ENCODE measurements at places on chromosomes 2 and 18.

- peak; percentile 100 for DNase-seq
These were observed at the start of gene CNDP2 for GRCh38 chr18:74495581-74496507. CNDP2 (plus strand) TSS chr18:74496363; CDS start chr18:74499974, 3,611 bp downstream.

DNA sequence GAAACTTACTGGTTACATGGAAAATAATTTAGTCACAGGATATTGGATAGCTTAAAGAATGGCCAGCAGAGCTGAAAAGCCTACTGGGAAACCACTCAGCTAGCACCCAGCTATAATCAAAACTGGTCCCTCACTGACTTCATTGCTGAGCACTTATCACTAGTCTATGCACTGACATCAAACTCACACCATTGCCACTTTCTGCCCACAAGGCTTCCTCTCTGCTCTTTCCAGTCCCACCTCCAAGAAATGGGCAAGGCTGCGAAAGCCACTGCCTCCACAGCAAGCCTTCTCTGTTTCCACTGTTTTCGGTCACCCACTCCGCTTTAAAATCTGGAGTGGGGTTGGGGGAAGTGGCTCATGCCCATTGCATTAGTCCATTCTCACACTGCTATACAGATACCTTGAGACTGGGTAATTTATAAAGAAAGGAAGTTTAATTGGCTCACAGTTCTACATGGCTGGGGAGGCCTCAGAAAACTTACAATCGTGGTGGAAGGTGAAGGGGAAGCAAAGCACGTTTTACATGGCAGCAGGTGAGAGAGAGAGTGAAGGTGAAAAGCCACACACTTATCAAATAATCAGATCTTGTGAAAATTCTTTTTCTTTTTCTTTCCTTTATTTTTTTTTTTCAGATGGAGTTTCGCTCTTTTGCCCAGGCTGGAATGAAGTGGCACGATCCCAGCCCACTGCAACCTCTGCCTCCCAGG, 77.0 kb upstream of the CERS6 start:
- DNase-seq = peak; percentile 2

GRCh38 chr18:9984080-9984479, 70.3 kb downstream of the VAPA start:
- DNase-seq = no peak

- no peak for DNase-seq
These were observed 2.3 kb upstream of the PLCD4 start for GRCh38 chr2:218605432-218605831.

DNA sequence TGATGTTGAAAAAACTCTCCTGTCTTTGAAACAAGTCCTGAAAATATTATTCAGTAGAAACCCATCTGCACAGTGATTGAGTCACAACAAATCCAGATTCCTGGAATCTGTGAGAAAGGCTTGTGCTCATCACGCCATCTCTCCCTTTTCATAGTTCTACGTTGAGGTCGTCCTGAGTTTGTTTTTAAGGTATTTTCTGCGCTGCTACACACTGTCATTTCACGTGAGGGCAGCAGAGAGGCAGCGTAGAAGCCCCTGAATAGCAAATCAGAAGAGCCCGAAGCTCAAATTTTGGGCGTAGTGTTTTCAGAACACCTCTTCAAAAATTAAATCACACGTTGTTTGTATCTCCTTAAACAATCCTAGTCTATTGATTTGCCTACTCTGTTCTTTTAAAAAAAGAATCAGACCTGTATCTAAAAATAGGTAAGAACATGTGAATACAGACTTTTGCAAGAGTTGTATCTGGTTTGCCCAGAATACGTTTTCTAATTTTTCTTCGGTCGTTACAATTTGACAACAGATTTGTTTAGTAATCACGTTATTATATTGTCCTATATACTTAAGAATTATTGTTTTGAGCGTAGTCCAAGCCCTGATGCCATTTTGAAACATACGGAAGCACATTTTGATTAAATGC, 61.6 kb upstream of the SLC38A11 start:
- DNase-seq = no peak

DNA sequence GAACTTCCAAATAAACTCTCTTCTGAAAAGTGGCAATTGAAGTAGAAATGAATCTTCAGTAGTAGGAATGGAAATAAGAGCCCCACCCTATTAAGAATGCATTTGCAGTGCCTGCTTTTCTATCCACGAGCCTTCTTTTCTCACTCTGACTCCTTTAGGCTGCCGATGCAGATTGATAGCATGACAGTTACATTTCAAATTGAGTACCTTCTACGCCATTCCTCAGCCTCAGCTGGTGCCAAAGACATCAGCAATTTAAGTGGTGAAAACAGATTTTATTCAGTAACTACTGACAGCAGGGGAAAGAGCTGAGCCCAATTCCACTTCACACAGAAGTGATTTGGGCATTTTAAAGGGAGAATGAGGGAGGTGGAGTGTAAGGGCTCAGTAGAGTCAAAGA, 85.5 kb downstream of the PTH2R start:
- DNase-seq = no peak

DNA sequence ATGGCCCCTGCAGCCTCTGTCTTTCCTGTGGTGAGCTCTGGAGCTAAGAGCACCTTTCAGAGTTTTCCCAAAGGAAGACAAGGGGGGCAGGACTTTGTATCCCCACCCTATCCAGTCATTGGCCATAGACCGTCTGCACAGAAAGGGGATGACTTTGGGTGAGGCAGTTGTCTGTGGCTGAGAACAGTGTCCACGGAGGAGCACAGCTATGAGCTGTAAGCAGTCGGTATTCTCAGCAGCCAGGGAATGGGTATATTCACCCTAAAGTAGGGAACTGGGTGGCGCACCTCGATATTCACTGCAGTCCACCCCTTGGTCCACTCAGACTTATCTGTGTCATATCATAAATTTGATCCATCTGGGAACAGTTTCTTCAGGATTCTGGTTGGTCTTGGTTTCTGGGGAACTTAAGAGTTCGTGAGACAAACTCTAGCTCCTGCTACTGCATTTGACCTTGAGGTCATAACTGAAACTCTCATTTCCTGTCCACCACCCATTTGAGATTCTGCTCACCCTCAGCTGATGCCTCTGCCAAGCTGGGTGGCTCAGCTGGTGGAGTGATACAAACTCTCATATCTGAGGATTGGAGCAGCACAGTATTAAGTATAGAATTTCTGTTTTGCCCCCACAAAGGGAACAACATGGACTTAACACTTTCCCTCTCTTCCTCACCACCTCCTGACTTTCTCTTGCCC, 45.2 kb upstream of the SCG2 start:
- DNase-seq = no peak

DNA sequence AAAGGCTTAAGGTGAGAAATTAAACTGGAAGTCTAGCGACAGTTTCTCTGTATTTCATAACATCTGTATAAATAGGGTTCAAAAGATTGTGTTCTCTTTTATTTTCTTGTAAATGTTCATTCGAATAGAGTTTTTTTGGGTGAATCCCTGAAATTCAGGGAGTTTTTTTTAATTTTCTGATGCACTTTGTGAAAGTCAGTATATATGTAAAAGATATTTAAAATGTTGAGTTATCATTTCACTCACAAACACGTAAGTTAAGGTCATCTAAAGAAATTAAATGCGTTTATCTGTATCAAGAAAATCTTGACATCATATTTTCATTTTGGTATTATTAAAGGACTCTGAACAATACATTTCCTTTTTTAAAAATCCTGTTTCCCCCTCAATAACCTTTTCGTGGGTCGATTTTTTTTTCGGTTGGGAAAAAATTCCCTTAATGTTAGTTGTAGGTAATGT, 3.4 kb downstream of the SP9 start:
- DNase-seq = no peak

DNA sequence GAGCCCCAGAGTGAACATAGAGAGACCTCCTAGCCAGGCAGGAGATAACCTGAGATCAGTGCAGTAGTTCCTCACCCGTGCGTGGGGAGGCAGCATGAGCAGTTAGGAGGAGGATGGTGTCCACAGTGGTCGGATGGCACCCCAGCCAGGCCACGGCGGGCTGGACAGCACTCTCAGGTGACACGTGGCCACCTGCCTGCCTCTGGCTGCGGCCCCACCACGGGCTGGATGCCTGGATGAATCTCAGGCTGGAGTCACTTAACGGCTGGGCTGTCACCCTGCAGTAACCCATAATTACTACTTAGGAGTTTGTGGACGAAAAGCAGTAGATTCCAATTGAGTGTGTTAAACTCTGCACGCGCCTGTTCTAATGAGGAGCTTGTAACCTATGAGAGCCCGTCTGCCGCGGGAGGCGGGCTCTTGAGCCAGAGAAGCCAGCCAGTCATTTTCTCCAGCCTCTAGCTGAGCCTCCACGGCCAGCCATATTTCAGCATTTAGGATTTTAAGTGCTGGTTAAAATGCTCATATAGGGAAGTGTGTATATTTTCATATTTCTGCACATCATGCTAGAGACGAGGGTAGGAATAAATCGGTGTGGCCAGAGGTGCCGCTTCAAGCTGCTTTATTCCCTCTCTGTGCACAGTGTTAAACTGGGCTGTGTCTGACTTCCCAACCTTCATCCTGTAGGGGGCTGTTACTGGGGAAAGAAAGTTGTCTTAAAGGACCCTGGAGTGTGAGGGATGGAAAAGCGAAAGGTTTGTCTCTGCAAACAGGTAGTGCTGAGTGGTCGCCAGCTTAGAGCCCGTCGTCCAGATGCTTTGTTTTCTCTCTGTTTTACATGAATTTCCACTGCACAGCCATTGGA, 144.0 kb downstream of the GLI2 start:
- no peak for DNase-seq

DNA sequence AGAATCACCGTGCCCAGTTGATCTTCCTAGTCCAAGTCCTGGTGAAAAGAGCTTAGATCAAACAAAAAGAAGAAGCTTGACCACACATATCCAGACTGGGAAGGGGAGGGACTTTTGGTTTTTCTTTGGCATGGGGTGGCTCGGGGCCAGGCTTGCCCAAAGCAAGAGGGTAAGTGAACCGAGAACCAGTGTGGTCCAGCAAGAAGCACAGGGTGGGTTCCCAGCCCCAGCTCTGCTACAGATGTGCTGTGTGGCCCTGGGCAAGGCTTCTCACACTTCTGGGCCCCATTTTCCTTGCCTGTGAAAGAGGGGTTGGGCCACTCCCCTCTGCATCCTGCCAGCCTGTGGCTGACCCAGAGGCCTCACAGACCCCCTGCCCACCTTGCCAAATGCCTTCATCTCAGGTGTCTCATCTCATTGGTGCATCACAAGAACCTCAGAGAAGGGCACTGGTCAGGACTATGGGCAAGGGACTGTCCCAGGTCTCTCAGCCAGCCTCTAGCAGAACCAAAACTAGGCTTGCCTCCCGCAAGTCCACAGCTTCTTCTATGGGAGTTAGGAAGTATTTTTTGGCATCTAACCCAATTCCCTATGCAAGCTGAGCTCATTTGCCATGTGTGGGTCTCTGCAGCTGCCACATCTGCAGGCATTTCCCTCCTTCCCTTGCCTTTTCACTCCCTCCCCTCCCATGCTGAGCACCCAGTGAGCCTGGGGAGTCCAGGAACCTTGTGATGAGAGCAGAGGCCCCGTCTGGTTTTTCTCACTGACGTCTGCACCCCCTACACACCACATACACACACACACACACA, 6.9 kb downstream of the ATP6V1B1 start:
- no peak for DNase-seq

DNA sequence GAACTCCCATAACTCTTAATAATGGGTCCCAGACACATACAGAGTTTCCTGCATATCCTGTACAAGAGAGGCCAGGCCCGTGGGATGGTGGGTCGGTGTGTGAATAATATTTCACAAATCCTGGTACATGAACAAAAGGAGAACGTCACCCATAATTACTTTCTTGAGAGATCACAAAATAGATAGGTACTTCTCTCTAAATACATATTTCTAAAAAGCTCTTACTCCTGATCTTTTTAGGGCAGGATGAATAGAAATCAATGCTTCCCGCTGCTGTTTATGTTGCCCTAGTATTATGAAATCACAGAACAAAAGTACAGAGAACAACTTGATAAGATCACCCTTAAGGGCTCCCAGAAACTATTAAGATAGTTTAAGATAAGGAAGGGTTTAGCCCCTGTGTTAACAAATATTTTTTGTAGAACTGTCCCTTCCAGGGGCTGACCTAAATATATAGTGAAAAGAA, 5.4 kb downstream of the IRS1 start:
- DNase-seq = no peak

GRCh38 chr18:48038636-48039035, 108.2 kb upstream of the SMAD2 start:
- DNase-seq = no peak

- DNase-seq = no peak
These were observed 6.4 kb downstream of the ADCYAP1 start for GRCh38 chr18:911025-911424.

GRCh38 chr2:216633616-216634369, 573 bp downstream of the IGFBP2 start:
- DNase-seq = no peak

DNA sequence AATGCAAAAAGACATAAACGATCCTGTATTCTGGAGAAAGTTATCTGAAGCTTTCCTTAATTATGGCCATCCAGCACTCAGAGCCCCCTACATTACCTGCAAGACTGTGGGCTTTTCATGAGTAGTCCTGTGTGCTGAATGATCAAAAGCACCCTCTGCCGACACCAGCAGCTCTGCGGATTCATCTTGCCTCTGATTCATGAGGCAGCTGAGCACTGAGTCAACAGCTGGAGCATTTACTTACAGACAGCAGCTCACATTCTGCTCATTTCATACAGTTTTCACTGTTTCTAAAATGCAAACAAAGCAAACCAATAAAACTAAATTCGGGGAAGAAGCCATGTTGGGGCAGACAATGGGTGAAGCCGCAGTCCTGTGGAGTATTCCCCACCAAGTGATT, 886.5 kb downstream of the CNTNAP5 start:
- DNase-seq = no peak

- DNase-seq = no peak
These were observed 433.7 kb upstream of the GYPC start for GRCh38 chr2:126222278-126222677.

- DNase-seq = no peak
These were observed 98.2 kb upstream of the DTNA start for GRCh38 chr18:34611904-34612303.

DNA sequence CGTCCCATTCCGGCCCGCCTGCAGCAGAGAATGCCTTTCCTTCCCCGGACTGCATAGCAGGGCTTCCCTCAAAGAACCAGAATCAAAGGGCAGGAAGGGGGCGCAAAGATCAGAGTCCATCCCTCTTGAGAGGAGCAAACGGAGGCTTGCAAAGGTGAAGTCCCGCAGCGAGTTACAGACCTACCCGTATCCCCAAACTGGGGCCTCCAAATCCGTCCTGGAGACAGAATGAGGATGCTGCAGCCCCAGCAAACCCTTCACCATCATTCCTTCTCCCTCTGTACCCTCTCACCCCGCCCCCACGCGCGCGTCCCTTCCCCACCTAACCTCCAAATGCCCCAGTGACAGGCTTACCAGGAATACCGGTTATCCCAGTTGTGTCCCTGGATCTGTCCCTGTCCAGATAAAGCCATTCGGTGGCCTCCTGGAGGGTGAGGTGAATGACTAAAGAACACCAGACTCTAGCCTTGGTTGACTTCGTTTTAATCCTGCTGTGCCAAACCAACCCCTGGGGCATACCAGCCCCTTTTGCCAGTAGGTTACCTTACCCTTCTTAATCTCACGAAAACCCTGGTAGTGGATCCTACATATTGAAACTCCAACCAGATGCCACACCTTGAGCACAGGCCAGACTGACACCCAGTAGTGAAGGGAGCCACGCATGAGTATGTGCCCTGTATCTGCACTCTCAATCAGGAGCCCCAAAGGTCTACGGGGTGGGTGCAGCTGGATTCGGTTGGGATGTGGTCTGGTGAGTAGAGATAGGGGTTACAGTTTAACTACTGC, 961 bp upstream of the SLC40A1 start:
- DNase-seq = no peak

- DNase-seq = no peak
These were observed 96.9 kb upstream of the ZNF397 start for GRCh38 chr18:35143622-35144596.

Measured in activated naive CD8-positive, alpha-beta T cell treated with anti-CD3 and anti-CD28 coated beads for 36 hours (primary cell).